ENCODE measurements at places on chromosomes 12 and 14. TPM values are rescaled to one million over a fixed set of nuclear protein-coding genes. Genes with fewer than 3 reads are reported as not detected.

The SLC16A7 gene
- total RNA-seq = 240 TPM

The GUCY2C gene
- 0.06 TPM for total RNA-seq

- no peak for DNase-seq
Observed at GRCh38 chr14:55277972-55278740, 6.9 kb downstream of the FBXO34 start.

DNA sequence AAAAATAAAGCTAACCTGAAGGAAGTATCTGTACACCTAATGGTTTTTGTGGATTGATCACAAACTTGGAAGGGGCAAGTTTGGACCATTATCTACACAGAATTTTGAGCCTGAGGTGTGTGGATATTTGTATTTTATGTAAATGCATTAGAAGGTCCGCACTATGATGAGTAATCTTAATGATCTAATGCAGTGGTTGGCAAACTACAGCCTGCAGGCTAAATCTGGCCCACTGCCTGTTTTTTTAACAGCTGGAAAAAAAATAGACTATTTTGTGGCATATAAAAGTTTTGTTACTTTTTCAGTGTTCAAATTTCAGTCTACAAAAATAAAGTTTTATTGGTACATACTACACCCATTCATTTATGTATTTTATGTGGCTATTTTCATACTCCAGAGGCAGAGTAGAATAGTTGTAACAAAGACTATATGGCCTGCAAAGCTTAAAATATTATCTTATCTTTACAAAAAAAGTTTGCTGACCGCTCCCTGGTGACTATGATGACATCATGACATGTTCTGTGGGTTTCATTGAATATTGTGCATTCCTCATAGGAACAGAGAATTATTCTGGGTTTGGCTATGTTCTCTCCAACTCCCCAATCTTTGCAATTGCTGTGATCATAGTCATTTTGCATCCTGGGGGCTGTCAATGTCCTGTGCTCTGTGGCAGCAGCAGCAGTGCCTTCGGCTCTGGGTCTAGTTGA lies 962.6 kb upstream of the FBXO33 start:
- DNase-seq = no peak

All from heart right ventricle (tissue), 16 donors.